Hypothalamus (tissue), 51 donors: ENCODE measurements at places on chromosomes 3 and 15.

DNA sequence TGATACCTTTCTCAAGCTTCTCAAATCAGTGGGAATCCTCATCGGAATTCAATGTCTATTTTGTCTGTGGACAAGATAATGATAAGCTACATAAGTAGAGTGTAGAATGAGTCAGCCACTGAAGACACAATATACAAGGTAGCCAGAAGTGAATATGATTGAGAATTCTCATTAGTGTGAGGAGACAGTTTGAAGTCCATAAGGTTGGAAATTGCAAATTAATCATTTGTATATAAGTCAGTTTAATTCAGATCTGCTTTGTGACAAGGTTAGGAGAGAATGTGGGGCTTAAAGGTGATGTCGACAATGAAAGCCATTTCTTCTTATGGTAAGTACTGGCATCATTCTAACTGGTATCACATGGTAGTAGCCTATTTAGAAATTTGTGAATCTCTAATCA is 4.2 kb downstream of the ARPP21 start:
- DNase-seq, result no peak

DNA sequence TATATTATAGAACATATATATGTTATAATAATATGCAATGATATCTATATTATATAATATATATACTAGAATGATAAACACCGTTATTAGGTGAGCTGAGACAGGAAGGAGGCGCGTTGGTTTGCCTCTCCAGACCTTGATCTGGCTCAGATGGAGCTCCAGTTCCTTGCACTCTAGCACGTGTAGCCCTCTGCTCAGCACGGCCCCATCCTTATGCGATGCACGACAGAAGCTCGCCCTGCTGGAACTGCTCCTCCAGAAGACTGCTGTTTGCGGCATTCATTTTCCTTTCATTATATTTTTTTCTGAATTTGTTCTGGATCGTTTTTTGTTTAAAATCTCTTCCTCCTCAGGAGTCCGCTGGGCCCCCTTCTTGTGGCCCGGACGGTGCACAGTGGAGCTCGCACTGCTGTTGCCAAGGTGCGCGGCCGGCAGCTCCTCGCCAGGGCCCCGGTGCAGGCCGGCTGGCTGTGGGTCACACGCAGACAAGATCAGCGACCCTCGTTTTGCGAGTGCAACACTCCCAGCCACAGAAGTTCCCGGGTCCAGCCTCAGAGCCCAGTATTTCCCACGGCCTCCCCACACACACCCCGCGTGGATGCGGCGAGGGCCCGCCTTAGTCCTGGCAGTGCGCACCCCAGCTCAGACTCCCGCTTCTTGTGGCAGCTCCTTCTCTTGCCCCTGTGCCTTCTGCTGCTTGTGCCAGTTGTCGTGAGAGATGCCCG is 112.2 kb downstream of the CHL1 start:
- DNase-seq, result peak; percentile 14

- DNase-seq, result no peak
These were observed 7.8 kb downstream of the LRCH3 start for GRCh38 chr3:197798863-197799262.

DNA sequence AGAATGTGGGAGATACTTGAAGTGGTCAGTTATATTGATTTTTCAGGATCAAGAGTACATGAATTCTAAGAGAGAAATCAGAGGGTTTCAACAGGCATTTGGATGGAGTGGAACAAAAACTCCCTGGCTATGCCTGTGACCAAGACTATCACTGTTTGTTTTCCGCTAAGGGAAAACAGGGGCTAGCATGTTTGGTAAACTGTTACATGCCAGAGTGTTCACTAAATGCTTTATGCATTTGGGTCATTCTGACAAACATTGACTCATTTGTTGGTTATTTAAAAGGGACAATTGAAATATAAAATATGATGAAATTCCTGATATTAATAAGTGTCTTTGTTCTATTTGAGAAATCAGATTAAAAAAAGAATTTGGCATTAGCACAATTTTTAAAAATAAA is 603.9 kb upstream of the KCNMB2 start:
- DNase-seq, result no peak

GRCh38 chr3:69781593-69781992 is 42.3 kb downstream of the MITF start:
- DNase-seq, result no peak

DNA sequence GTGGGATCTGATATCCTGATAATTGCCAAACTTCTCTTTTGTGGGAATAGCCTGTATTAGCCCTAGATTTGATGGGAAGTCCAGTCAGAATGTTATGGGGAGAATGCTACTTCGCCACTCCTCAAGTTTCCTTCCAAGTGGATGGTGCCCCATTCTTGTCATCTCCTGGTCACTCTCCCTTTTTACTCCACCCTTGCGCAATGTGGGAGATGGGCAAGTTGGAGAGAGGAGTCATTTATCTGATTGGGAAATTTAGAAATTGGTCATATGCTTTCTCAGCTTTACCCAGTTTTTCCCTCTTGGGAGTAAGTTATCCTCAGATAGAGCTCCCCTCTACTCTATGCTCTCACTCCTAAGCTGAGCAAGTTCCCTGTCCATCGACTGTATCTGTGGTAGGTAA is 14.4 kb downstream of the FANCD2OS start:
- DNase-seq, result no peak

GRCh38 chr3:58519668-58520402 is 17.2 kb downstream of the ACOX2 start:
- DNase-seq, result no peak

GRCh38 chr3:1717524-1717923 is 381.1 kb upstream of the CNTN4 start:
- no peak for DNase-seq

GRCh38 chr15:67549736-67550135 is 7.2 kb downstream of the MAP2K5 start:
- no peak for DNase-seq

DNA sequence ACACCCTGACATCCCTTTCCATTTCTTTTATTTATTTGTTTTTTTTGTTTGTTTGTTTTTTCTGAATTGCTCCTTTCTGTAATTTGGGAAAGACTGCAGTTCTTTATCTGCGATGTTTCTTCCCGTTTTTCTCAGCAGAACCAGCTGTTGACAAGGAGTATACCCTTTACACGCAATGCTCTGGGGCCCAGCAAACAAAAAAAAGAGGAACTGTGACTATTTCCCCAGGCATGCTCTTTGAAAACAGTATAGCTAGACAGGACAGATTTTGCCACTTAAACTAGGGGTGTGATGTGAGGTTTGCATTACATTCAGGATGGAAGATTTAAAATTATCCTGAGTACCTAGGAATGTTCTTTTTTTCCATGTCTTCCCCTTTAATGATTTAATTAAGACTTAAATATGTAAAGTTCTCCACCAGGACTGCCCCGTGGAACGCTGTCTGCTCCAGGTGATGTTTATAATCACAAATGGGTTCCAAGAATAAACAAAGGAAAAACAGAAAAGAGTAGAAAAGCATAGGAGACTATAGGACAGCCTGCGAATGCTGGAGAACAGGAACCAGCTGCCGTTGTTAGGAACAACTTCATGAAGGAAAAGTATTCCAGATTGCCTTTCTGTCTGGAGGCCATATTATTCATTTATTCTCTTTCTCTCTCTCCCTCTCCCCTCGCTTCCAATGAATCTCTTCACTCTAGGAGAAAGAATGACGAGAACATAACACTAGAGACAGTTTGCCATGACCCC is 43.3 kb downstream of the TGFBR2 start:
- no peak for DNase-seq

DNA sequence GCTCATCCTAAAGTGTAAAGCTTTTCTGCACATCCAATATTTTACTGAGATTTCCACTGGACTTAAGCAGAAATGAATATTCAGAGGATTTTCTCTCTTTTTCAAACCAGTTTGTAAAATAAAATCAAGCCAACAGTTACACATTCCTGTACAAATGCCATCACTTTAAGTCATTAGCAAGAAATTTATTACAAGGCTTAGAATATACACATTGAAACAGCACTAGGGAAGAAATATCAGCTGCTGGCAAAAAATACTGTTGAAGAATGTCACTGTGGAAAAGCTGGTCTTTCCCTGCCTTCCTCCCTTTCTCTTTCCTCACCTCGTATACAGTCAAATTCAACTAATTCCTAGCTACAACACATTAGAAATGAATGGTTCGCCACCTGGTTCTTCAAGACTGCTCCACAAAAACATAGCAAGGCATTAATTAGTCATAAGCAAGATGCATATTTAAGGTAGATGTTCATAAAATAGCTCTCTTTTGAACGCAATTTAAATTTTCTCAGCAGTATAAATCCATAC is 21.3 kb downstream of the PLOD2 start:
- no peak for DNase-seq

DNA sequence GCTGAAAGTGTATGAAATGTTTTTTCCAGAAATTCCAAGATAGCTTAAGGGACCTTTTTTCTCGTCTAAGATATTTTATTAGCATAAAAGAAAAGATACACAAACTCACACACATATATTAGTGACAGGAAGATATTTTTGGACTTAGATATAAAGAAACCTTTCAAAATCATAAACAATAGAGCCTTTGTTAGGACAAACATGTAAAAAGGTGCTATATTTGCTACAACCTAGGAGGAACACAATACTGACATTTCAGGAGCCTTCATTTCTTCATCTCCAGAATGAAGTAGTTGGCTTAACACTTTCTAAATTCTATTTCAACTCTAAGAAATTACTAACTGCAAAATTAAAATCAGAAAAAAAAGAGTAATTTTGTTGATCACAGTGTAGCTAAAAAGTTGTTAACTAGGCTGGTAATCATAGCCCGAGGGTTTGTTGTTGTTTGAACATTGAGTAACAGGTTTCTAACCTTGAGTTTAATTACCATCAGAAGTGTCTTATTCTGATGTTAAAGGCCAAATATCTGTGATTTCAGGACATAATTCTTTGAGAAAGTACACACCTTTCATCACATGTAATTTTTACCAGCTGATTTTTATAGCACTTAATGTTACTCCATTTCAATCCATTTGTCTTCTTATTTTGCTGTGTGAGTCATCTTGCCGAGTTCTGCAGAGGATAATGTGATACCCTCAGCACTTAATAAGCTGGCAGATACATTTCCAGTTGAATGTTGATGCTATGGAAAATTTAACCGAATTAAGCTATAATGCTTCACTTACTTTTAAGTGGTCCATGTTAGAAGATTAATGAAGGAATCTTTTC is 97.3 kb downstream of the MBNL1 start:
- no peak for DNase-seq

DNA sequence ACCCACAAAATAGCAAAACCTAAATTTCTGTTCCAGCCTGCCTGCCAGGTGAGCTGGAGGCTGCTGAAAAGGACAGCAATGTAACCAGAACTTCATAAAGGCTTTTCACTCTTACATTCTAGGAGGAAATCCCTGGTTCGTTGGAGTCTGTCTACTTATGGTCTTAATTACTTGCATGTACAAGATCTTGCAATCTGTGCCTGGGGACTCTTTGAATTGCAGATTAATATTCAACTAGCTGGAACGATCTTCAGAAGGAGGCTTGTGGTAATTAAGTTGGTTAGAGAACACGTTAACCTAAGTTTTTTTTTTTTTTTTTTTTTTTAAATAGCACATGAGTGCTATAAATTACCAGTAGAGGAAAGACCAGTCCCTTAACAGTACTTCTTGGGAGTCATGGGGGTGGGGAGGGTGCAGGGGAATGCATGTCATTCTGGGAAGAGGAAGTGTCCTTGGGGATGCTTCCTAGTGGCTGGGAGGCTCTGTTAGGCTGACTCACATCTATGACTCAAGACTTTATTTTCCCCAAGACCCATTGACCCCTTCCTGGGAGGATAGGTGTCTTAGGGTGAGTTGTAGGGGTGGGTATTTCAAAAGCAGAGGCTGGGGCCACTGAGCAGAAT is 139.8 kb downstream of the RAB11A start:
- DNase-seq, result no peak

DNA sequence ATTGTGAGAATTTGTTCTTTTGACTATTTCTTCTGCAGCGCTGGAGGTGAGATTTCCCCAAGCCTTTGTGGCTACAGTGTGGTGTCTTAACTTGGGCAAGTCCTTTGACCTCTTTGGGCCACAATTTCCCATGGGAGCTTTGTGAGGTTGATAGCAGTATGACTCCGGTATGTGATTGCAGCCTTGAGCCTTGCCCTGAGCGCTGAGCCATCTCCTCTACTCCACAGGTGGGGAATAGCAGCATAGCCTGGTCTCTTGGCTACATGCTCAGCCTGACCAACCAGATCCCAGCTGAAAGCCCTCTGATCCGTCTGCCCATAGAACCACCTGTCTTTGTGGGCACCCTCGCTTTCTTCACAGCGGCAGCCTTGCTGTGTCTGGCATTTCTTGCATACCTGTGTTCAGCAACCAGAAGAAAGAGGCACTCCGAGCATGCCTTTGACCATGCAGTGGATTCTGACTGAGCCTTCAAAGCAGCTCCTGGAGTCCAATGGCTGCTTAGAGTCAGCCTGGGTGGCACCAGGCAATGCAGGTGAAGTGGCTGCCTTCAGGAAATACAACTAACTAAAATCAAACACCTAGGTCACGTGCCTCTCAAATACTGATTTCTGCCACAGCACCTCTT is 30.0 kb upstream of the RPL14 start:
- no peak for DNase-seq

GRCh38 chr3:151357463-151357850 is 27.1 kb downstream of the P2RY12 start:
- DNase-seq, result no peak

DNA sequence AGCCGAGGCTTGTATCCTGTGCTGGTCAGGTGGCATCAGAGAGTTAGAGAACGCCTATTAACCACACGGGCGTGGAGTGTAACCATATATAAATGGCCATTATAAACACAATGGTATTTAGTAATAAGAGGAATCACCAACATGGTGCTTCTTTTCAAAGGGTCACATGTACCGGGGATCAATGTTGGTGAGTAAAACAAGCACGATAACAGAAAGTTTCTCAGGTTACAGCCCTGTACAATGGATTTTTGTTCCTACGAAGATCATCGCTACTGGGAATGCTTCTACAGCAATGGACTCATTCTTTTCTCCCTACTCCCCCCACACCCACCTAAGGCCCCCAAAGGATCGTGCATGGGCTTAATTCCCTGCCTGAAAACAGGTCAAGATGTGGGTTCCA is 42.5 kb downstream of the MEIS2 start:
- DNase-seq, result no peak

DNA sequence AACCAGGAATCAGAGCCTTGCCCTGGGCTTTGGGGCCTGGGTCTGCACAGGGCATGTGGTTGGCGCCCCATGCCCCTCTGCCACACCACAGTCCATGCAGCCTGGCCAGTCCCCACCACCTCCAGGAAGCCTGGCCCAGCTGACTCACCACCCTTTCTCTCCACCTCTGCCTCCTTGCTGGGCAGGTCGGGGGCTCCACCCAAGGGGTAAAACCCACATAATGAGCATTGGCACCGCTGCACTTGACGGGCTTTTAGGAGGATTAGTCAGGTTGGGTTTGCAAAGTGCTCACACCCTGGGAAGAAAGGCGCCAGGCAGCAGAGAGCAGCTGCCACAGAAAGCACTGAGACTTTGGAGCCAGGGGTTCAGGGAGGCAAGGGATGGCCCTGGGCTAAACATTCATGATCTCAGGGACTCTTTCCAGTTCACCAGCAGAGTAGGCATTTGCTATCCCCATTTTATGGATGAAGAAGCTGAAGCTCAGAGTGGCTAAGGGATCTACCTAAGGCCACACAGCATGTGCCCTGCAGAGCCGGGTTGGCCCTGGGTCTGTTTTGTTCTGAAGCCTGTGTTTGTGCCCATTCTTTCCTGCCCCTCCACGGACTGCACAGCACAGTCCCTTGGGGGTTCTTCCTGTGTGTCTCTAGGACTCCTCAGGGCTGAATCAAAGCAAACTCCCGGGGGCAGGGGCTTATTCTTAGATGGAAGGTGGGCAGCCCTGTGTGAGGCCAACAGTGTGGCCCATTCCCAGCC is 113.4 kb downstream of the ETFA start:
- DNase-seq, result no peak

- DNase-seq, result no peak
These were observed 9.6 kb upstream of the RNF111 start for GRCh38 chr15:58977887-58978286.

GRCh38 chr3:40753291-40753770 is 228.6 kb downstream of the ZNF621 start:
- no peak for DNase-seq
